BJ (cell line): ENCODE measurements at places on chromosomes 11 and 22.

DNA sequence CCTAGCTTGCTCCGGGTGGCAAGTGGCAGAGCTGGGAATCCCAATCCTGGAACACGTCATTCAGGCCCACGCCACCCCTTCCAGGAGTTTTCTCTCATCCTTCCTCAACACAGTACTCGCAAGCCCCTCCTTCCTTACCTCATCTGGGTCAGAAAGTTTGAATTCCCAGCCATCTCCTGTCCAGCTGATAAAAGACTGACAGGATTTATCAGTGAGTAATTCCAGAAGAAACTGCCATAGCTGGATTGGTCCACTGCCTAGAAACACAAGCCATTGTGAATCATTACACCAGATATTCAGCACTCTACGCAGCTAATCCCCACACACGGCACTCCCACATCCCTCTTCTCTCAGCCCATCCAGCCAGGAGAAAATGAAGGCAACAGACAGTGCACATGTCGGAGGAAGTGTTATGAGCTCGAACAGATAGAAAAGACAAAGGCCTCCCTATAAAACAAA lies 124.0 kb downstream of the ETS1 start:
- DNase-seq: peak; percentile 50

DNA sequence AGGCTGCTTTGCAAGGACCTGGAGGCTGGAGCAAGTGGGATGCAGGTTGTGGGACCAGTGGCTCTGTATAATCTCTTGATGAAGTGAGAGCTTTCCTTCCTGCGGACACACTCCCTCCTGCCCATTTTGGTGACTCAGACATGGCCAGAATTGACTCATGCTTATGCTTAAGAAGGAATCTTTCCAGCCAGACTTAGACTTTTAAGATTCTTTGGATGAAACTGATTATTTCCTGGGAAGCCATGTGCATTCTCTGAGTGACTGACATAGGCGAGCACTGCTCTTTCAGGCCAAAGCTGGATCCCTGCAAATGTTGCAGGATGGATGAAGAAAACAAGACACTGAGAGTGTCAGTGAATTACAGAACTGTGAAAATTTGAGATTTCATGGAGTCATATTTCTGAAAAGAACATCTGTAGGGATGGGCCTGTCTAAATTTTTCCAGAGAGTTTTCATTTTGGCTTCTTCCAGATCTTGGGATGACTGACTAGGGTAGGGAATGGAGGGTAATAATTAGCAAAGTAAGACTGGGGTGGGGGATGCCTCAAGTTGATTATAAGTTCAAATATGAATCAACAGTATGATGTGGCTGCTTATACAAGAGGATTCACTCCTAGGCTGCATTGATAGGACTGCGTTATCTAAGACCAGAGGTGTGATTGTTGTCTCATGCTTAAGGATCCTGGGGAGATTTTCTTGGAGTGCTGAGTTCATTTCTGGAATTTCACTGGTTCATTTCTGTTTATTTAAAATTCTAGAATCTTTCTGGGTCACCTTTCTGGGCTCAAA lies 195.8 kb downstream of the HIPK3 start:
- peak; percentile 74 for DNase-seq

- DNase-seq: no peak
Measured at GRCh38 chr11:123505546-123506299, 75.7 kb downstream of the GRAMD1B start.

GRCh38 chr11:111917312-111917711 lies 1.4 kb upstream of the C11orf52 start:
- no peak for DNase-seq

DNA sequence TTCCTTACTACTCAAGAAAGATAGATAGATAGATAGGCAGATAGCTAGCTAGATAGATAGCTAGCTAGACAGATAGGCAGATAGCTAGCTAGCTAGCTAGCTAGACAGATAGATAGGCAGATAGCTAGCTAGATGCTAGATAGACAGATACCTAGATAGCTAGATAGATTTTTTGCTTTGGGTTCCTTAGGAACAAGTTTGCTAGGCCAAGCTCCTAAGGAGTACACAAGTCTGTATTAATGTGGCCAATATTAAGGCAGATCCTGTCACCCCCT lies 61.7 kb upstream of the VPREB1 start:
- no peak for DNase-seq

DNA sequence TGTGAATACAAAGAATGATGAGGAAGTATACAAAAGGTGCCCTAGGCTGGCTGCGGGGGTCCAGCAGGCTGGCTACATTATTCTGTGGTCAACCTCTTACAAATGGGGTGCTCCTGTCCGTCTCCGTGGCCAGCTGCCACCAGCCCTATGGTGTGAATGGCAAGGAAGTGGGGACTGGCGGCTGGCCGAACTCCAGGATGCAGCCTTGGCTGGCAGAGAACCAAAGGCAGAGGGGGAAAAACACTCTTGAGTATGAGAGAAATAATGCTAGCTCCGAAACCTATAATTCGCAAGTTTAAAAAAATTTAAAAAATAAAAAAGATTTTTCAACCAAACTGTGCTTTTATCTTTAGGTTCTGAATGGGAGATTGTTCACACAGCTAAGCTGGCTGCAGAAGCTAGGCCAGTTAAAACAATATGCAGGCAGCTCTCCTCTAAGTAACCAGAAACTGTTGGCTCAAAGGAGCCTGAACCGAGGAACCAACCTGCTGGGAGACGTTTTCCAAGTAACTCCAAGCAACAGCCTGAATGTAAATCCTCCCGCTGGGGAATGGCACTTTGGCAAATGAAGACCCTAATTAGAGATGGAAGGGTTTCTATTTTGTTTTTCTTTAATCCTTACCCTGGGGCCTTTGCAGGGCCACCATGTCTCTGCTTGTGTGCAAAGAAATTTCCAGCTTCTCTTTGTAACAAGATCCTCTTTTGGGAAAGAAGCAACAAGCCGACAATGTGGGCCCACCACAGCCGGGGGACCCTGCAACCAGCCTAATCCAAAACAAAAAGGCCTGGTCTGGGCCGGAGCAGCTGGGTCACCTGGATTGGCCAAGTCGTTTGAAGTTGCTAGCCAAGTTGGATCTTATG lies 50.2 kb downstream of the C22orf31 start:
- no peak for DNase-seq

GRCh38 chr22:49503896-49504521 lies 323.7 kb downstream of the BRD1 start:
- DNase-seq: no peak

GRCh38 chr22:46613606-46614021 lies 6.6 kb upstream of the GRAMD4 start:
- DNase-seq: no peak

GRCh38 chr22:30224161-30224857 lies 22.2 kb downstream of the LIF start:
- DNase-seq: peak; percentile 56

DNA sequence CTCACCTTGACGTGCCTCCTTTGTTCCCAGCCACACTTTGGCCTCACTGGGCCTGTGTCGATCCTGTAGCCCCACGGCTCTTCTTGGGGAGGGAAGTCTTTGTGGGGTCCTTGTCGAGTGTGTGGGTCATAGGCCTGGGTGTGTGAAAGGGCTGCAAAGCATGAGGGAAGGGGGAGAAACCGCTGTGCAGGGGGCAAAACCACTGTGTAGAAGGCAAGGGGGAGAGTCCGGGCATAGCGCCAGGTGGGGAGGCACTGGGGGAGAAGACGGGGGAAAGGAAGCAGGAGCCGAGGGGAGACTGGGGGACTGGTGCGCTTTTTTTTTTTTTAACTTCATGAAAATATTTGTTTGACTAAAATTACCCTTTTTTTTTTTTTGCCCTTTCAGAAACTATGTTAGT lies 65.1 kb upstream of the RASD2 start:
- no peak for DNase-seq

DNA sequence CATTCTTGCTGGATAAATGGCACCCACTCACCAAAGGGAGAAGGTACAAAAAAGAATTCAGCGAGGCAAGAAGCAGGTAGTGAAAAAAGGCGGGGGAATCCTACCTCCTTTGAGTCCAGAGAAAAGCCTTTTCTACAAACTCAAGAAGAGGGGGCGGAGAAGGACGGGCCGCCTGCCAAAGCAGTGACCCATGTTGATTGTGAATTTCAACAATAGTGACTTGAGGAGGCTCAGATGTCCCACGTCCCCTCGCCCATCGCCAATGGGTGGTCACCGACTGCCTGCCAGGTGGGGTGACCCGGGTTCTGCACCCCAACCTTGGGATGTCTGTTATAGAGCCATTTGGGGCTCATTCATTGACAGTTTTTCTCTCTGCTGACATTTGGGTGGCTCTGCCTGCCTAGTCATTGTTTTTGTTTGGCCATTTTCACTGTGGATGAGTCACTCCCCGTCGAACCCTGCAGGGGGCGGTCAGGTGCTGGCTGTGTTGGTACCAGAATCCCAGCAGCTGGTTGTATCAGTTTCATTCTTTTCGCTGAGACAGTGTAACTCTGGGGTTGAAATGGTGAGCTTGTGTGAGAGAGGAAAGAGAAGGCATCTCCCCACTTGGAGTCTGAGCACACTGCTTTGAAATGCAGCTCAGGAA lies 163.4 kb upstream of the NCAM1 start:
- no peak for DNase-seq

DNA sequence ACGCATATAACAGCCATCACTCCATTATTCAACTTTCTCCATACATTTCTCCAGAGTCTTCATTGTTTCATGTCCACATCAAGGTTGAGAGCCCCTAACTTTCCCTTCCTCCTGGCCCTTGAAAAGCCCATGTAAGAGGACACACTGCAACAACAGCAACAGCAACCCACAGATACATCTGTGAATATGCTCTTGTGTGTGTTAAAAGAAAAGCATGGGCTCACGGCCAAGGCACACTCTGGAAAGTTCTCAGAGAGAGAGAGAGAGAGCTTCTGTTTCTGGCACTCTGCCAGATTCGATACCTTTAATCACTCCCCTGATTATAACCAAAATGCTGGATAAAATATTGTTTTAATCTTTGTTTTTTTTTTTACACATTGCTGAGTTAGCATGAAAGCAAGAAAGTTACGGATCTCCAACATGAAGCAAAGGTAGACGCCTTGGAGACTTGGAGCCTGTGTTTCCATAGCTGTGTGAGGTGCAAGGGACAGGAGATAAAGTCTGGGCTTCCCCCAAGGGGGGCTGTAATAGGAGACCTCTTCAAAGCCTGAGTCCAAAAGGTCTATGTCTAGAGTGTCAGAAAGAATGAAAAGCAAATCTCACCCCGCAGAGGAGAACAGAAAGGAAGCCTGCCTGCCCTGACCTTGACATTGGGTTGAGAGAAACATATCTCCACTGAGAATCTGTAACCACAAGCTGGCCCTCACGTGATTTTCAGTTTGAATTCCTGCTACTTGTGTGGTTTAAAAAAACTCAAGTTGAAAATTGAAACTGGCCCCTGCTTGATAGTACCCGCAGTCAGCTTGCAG lies 33.7 kb upstream of the MPPED1 start:
- no peak for DNase-seq

DNA sequence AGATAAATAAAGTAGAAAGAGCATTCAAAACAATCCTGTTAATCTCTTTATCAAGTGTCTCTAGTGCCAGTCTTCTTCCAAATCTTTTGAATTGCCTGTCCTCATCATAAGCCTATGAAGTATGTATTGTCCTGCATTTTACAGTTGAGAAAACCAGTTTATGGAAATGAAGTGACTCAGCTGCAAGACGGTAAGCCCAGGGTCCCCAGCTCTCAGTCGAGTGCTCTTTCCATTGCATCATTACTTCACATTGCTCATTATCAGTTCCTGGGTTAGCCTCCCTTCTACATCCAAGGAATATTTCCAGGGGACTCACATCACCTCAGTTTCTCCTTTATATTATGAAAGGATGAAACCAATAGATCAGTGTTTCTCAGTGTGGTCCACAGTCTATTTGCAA lies 9.1 kb upstream of the P4HA3 start:
- DNase-seq: no peak
